ENCODE measurements at places on chromosomes 7 and 10.

- DNase-seq: no peak
Measured at GRCh38 chr7:38262545-38262944, 10.9 kb downstream of the TARP start.

- no peak for DNase-seq
Measured at GRCh38 chr7:111384065-111384891, 178.0 kb downstream of the IMMP2L start.

GRCh38 chr7:148914208-148914777 lies 30.2 kb upstream of the EZH2 start:
- no peak for DNase-seq

DNA sequence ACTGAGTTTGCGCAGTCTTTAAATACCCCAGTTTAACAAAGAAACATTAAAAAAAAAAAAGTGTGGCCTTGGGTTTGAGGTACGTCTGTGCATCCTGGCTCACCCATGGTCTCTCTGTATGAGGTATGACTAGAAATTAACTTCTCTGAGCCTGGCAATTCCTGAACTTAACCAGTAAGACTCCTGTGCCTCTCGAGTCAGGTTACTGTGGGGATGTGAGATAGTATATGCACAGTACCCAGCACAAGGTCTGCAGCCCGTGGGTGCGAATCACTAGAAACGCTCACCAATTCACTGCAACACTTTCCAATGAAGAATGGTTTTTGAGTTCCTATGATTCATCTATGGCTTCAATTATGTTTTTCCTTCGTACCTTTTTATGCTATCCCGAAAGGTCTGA lies 149.9 kb downstream of the SFMBT2 start:
- no peak for DNase-seq

DNA sequence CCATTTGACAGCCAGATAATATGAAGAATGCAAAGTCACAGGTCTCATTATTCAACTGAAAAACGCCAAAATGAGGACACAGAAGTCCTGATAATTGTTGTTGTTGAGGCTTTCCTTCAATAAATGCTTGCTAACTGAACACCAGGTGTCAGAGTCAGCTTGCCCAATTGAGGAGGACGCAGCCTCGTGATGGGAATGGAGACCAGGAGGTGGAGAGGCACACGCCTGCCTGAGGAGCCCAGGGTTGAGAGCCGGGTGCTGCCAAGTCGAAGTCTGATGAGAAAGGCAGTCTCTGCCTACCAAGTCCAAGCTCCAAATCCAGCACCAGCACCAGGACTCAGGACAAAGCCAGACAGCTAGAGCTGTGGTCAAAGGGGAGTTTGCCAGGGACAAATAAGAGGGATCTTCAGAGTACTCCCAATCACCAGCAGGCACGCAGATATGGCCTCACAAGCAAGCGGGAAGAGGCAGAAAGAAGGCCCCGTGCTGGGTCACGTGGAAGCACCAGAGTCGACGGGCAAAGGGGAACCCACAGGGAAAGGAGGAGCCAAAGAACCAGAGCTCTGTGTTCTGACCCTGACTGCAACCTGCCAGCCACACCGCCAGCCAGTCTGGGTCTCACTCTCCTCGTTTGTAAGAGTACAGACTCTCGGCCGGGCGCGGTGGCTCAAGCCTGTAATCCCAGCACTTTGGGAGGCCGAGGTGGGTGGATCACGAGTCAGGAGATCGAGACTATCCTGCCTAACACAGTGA lies 47.6 kb downstream of the VOPP1 start:
- no peak for DNase-seq

DNA sequence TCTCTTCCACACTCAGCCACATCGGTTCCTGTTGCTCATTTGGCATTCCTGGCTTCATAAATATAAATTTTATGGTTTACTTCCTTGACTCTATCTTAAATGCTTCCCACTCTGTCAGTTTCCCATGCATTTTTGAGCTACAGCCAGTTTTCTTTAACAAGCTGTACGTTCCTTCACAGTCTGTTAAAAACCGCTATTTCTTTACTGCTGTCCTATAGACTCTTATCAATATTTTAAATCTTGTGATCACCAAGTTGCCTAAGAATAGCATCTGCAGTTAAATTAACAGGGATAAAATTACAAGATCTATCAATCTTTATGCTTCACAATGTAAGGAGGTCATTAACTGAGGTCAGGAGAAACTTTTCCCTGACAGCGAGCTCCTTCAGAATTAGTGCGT lies 103.1 kb upstream of the RHOBTB1 start:
- no peak for DNase-seq

DNA sequence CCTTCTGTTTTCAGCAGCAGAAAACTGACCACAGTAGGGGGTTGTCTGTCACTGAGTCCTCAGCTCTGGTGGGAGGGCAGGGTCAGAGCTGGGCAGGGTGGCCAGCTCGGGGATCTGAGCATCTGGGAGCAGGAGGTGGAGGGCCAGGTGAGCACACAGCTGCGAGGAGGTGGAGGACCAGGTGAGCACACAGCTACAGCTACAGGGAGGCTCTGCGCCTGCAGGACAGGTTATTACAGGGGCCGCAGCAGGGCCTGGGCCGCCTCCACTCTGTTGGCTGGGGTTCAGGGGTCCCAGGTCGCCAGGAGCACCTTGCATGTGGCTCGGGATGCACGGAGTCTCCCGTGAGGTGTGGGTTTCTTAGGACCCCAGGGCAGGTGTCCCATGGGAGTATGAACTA lies 52.4 kb upstream of the PRKAR1B start:
- no peak for DNase-seq

GRCh38 chr10:56269181-56269580 lies 91.9 kb downstream of the ZWINT start:
- DNase-seq: no peak

GRCh38 chr7:95476904-95477594 lies 8.7 kb upstream of the ASB4 start:
- no peak for DNase-seq

DNA sequence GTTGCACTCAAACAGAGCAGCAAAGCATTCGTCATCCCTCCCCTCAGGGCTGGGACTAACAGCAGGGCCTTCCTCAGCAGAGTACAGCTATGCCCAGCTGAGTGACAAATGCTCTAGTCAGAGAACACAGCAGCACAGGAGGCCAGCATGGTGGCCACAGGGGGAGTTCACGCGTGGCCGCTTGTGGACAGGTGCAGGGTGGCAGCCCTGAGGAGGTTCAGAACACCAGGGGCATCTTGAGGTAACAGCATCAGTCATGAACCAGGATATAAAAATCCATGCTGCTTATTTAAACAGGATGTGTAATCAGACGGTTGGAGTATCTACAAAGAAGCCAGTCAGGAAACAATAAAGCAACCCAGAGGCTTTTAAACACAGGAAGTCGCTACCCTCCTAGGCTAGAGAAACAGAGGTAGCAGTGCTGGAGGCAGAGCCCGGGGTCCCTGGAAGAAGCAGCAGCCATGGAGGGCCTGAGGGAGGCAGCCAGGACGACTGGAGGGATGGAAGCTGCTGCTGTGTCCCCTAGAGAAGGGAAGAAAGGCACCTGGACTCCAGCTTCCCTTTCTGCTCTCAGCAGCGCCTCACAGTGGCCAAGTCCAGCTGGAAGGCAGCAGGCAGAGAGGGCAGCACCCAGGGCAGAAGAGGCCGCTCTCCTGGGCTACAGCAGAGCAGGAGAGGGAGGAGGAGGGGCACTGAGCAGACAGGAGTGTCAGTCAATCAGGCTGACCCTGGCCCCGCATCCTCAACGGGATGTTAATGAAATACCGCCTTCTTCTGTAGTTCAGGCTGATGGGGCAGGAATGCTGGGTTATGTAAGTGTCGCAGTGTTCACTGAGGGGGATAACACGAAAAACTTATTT lies 70.8 kb upstream of the UCN3 start:
- DNase-seq: no peak

- no peak for DNase-seq
Measured at GRCh38 chr10:70549962-70550458, 52.5 kb downstream of the PRF1 start.

GRCh38 chr10:9015005-9015404 lies 960.5 kb downstream of the GATA3 start:
- no peak for DNase-seq

DNA sequence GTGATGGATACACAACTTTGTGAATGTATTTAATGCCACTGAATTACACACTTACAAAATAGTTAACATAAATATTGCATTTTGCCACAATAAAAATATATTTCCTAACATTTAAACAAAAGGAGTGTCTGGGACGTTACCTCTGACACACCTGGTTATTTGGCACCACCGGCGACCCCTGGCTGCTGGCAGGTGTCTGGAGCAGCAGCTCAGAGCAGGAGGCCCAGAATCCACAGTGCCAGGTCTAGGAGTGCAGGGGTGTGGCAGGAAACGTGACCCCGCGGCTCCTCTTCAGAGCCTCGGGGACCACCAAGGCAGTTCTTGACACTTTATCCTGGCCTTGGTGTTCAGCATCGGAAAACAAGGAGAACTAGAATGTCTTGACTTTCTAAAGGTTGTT lies 46.3 kb downstream of the MGMT start:
- DNase-seq: no peak

DNA sequence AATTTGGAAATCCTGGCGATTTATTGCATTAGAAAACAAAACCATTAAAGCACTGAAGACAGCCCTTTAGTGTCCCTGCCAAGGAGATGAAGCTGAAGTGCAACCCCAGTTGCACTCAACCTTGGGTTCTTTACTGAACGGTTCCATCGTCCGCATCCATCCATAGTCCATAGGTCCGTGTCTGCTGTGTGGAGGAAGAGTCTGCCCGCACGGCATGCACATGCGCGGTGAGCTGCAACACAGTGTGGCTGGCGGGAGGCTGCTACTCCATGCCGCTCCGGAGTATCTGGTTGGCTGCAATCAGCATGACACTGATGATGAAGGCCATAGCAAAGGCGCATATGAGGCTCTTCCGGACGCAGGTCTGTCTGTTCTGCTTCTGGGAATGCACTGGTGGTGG lies 624.6 kb downstream of the CALN1 start:
- no peak for DNase-seq

- no peak for DNase-seq
Measured at GRCh38 chr7:129606803-129607202, 4.7 kb upstream of the NRF1 start.

DNA sequence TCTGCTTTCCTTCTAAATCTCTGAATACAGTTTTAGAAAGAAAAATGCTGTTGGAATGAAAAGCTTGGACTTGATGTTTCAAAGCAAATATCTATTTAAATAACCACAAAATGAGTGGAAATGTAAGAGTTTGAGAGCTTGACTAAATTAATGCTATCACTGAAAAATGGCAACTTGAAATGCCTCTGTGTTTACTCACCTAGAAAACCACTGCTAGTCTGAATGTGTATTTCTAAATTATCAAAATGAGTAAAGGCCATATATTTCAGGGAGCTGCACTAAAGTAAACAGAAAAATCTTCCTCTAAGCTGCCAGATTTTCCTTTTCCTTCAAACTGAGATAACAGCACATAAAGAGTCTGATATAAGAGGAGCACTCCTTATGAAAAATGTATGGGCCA lies 87.9 kb downstream of the DPY19L1 start:
- no peak for DNase-seq

DNA sequence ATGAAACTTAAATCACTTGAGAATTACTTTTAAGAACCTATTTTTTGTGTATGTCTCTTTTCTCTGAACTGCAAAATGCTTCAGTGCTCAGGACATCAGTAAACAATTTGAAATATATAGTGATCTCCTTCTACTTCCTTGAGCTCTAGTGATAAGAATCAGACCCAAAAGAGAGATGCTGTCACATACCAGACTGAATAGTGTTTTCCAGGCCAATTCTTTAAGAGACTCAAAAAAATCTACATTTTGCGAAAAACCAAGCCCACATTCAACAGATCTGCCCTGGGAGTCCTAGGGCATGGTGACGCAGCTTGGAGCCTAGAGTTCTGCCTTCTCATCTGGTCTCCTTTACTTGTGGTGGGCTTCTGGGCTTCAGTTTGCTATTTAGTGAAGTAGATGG lies 72.1 kb upstream of the SLC13A1 start:
- no peak for DNase-seq

DNA sequence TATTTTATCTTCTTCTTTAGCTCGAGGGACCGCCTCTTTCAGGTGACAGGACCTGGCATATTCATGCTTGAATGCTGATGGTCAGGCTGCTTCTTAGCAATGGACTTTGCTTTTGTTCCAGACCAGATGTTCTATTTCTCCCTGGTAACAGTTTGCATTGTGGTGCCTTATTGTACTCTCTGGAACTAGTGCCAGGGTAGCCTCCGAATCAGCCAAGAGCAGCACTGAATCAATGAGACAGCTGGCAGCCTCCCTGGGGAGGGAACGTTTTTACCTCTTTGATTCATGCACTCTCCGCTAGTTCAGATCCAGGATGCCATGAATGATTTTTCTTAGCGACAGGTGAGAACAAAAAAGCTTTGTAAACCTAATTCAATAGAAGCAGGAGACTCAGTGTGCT lies 54.1 kb upstream of the NXPH1 start:
- no peak for DNase-seq

DNA sequence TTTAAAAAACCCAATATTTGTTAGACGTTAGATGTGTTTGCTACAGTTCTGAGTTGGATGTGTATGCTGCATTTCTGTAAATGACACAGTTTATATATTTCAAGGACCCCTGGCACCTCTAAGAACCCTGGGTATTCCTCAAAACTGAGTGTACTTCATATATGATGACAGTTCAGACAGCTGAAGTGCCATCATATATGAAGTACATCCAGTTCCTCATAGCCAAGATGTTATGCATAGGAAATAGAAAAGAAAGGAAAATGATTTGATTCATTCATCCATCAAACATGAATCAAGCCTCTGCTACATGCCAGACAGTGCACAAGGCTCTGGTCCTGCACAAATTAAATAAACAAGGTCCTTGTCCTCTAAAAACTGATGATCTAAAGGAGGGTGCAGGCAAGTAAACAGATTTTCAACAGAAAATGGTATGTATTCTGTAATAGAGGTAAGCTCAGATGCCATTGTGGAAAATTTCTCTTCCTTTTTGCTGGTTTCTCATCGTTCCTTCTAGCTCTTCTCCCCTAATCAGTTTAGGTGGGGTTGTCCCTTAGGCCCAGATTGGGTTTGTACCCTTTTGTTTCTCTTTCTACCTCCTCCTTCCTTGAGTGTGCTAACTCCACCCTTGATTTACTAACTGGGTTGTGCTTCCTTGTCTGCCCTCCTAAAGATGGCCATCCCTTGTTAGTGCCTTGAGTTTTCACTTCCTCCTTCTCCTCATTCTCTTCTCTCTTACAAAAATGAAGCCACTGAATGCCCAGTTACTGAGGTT lies 25.3 kb upstream of the SMIM30 start:
- no peak for DNase-seq

DNA sequence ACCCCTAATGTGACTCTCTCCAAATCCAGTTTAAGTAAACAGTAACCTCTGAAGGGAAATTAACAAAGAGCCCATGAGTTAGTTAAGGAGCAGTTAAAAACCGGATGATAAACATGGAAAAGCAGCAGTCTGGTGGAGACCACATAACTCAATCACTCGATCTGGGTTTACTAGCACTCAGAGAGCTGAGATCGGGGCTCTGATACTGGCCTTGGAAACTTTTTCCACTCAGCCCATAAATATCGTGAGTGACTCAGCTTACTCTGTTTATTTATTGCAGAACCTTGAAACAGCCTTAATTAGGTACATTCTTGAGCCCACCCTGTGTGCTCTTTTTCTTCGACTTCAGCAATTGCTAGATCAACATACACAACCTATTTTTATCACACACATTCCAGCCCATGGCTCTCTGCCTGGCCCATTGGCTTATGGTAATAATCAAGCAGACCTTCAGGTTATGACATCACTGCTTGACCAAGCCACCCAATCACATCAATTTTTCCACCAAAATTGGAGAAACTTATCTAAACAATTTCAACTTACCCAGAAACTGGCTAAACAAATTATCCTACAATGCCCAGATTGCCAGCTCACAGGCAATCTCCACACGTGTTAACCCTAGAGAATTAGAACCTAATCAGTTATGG lies 82.2 kb upstream of the GPR22 start:
- no peak for DNase-seq

GRCh38 chr7:69738396-69738951 lies 140.2 kb downstream of the AUTS2 start:
- DNase-seq: no peak

Data from RWPE2 (cell line).